ENCODE measurements at places on chromosomes 11 and 22.

GRCh38 chr11:3796346-3796745 lies 1.0 kb downstream of the NUP98 start:
- DNase-seq: no peak

DNA sequence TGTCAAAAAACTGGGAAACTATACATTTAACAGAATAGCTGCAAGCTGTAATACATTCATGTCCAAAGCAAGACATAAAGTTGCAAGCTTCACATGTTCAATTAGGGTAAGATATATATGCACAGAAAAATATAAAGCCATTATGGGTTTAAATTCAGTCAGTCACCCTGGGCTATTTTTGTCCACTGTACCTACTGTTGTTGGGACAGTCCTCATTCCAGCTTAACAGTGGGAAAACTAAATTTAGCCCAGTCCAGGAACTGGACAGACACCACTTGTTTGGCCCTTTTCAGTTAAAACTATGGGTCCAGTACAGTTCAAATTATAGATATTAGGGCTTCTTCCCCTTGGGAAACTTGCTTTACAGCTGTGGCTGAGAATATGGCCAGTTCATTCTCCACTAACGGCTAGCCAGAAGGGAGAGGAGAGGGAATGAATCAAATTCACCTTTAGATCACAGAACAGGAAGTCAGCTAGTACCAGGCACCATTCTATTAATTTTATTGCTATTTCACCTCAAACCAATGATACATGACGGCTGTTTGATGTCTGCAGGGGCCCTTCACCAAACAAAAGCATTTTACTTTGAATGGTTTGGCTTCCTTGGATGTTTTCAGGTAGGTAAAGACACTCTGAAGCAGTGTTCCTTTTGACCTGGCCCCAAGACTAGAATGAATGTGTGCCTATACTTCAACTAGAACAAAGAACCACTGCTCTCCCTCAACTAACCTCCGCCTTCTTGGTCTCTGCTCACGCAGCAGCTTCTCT lies 22.2 kb downstream of the ZNF280B start:
- no peak for DNase-seq

DNA sequence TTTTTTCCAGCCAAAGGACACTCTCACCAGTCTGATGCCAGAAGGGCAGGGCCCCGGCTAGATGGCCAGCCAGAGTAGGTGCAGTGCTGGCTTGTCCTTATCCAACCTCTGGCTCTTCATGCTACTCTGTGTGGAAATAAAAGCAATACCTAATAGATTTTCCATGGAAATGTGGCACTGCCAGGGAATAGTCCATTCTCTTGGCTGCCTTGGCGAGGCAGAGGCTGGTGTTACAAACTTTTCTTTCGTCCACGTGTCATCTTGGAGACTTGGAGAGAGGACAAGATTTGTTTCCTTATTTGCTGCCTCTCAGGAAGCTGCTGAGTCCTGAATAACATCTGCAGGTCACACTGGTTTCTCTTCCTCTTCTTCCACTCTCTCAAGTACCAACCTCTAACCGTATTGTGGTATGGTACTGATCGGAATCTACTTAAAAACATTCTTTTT lies 17.2 kb upstream of the C1QTNF4 start:
- no peak for DNase-seq

GRCh38 chr11:57491371-57492061 lies 24.0 kb downstream of the SLC43A1 start:
- no peak for DNase-seq

- DNase-seq: no peak
Measured at GRCh38 chr22:30251711-30252110, 5.2 kb upstream of the LIF start.

DNA sequence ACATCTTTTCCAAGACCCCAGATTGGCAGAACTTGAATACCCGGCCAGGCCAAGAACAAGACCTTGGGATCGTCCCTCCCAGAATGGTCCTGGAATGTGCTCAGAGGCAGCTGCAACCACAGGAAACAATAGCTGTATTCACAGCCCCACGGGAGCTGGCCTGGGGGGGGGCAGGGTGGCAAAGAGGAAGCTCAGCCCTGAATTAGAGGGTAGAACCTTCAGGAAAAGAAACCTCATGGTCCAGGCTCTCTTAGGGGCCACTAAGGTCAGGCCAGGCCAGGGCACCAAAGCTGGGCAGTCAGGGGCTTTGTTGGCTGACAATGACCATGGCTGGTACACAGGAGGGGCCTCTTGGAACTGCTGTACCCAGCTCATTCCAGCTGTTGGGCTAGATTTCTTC lies 17.3 kb downstream of the RPL27A start:
- DNase-seq: no peak

- no peak for DNase-seq
Measured at GRCh38 chr11:3203221-3204043, 15.2 kb downstream of the MRGPRG start.

- DNase-seq: no peak
Measured at GRCh38 chr22:23119494-23120414, 22.0 kb downstream of the RSPH14 start.

DNA sequence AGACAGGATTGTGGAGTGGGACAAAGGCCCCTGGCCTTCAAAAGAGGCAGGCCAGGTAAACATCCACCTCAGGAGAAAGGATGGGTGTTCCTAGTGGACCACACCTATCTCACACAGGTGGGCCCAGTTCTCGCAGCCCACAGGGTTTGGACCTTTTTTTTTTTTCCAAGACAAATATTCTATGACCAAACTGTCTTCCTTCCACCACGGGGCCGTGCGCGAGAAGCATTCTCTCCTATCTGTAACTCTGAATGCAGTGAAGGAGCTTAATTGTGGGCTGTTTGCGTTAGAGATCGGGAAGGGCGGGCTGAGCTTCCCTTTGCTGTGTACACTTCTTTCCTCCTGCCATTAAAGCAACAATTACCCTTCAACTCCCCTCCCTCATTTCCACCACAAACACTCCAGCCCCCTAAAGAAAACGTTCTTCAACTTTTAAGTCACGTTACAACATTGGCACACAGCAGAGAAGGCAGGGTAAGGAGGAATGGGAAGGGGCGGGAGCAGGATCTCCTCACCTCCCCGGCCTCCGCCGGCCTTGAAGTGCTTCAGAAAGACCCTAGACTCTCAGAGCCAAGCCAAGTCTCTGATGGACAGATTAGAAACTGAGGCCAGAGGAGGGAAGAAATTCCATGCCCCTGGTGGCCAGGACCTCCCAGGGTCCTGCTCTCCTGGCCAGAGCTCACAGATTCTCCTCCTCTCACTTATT lies 238.4 kb downstream of the BUD13 start:
- no peak for DNase-seq

DNA sequence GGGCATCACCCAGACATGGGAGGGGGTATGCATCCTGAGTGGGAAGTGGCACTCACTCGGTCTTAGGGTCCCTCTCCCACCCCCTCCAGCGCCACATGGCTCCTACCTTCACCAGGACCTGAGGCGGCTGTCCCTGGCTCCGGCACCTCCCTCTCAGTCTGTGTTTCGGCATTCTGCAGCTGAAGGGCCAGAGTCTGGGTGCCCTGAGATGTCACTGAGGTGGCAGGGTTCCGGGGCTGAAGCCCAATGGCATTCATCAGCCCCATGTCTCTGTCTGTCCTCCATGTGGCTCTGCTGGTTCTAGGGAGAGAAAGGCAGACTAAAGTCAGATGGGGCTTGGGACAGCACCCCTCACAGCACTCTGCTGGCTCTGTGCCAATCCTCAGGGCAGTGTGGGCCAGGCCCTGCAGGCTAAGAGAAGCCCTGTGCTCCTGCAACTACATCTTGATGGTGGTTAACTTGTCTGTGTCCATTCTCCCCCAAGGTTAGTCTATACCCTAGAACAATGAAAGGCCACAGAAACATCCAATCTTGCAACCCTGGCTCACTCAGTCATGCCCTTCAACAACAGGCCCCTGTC lies 16.9 kb upstream of the CHRM4 start:
- DNase-seq: no peak

DNA sequence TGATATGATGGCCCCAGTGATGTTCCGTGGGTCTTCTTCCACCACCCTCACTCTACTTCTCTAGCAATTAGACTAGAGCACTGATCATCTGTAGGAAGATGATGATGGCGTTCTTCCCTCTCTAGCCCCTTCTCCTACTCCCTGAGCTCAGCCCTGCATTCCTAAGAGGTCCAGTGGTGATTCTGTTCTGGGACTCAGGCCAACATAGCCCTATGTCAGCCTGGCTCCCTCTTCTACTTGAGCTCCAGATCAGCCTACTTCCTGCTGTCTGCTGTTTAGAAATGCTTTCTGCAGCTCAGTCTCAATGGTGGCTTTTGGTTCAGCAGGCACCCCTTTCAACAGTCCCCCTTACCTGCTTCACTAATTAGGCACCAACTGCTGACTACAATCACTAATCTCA lies 86.1 kb upstream of the ZBED5 start:
- DNase-seq: no peak

- DNase-seq: no peak
Measured at GRCh38 chr22:36425977-36426523, 38.3 kb upstream of the MYH9 start.

DNA sequence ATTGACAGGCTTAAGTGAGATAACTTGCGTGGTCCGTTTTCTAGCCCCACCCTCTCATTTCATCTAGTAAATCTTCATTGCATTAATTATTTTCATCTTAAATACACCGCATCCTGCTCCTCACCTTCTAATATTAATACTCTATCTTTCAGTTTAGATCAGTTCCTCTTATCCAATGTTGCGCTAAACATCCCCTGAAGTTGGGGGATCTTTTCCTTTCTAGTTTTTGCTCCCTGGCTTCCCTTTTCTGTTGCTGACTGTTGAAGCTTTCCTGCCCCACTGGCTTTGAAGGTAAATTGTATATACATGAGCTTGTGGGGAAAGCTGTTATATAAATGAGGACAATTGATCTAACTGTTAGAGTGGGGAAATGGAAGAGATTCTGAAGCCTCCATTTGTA lies 7.2 kb downstream of the CAT start:
- no peak for DNase-seq

DNA sequence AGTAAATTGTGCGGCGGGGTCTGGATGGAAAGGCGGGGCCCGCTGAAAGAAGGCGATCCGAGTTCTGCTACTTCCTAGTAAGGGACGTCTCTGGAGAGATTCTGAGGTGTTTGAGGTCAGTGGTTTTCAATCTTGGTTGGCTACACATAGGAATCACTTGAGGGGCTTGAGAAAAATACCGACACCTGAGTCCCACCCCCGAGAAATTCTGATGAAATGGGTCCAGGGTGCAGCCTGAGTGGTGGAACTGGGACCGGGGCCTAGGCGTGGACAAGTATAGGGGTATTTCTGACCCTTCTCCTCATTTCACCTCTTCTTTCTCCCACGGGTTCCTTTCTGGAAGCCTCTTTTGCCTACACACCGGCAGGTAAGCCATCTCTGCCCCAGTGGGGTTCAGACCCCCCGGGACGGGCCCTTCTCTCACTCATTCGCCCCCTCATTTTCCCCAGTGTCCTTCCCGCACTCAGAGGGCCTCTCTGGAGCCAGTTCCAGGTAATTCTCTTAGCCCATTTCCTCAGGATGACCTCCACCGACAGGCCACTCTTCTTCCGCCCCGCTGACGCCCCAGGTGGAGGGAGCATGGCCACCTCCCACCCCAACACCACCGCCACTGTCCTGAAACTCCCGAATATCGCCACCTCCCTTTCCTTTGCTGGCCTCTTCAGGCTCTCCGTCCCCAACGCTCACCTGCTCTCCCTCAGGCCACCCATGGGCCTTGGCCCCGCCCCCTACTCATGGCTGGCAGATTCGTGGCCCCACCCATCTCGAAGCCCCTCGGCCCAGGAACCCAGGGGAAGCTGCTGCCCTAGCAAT lies 11.8 kb downstream of the ROBO3 start:
- no peak for DNase-seq

DNA sequence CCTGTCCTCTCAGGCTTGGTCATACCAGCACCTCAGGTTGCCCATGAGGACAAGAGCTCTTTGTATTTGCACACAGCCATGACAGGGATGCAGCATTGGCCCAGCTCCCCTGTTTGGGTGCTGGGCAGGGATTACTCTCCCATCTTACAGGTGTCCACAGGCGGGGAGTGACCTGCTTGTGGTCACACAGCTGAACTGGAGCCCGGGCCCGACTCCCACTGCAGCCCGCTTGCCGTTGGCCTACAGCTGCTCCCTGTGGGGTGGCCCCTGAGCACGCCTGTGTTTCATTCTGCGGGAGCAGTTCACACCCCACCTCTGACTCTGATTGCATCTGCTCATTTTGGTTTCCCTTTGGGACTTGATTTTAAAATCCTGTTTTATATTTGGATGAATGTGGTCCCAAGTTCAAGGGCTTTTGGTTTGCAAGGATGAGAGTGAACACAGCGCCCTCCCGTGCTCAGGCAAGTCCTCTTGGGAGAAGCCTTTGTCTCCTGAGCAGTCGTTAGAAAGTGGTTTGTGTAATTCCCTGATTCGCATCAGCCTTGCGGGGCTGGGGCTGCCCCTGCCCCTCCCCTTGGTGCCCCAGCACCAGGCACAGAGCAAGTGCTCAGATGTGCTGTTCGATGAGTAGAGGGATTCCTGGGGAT lies 9.3 kb downstream of the PICK1 start:
- DNase-seq: no peak

DNA sequence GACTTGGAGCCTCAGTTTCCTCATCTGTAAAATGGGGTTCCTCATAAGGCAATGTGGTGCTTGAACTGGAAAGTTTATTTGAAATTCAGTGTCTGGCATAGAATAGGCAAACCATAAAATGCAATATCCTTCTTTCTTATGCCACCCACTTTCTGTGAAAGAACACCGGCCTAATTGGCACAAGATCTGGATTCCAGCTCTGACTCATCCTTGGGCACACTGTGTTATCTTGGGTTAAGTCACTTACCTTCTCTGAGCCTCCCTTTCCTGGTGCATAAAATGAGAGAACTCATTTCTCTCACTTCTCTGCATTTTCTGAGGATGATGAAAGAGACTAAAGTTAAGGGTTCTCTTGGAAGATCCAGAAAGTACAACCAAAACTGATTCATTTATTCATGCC lies 5.1 kb downstream of the INSC start:
- DNase-seq: no peak

- no peak for DNase-seq
Measured at GRCh38 chr11:74007691-74008372, 1.1 kb downstream of the UCP3 start.

DNA sequence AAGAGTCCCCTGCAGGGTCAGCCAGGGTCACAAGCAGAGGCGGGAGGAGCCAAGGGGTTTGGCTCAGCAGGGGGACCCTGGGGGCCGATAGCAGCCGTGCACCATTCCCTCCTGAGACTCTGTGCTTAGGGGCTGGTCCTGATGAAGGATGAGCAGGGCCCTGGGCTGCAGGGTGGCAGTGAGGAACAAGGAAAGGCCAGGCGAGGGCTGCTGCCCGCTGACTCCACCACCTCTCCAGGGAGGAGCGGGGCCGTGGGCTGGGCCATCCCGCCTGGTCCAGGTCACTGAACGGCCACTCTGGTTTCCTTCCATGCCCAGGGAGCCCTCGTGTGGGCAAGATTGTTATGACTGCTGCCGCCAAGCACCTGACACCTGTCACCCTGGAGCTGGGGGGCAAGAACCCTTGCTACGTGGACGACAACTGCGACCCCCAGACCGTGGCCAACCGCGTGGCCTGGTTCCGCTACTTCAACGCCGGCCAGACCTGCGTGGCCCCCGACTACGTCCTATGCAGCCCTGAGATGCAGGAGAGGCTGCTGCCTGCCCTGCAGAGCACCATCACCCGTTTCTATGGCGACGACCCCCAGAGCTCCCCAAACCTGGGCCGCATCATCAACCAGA lies 9.2 kb upstream of the NDUFS8 start:
- DNase-seq: no peak
